ENCODE measurements at places on chromosomes 4 and X.

DNA sequence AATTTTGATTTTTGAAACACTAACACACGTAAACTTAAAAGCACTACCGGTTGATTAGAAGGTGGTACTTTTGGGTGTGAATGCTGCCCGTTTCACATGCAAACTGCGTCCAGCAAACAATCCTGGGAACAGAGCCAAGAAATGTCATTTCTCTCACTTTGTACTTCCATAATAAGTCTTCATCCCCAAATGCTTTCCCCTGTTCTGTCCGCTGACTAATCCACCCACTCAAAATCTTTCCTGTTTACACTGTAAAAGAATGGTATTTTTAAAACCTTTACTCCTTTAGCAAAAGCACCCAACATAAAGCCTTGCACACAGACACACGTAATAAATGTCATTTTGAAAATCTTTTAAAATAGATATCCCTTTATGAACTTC, 39.1 kb upstream of the PDLIM5 start:
- no peak for DNase-seq

- DNase-seq, result no peak
Observed at GRCh38 chr4:158238575-158238974, 28.3 kb downstream of the TMEM144 start.

- no peak for DNase-seq
Observed at GRCh38 chr4:181488926-181489325, 754.3 kb upstream of the TENM3 start.

DNA sequence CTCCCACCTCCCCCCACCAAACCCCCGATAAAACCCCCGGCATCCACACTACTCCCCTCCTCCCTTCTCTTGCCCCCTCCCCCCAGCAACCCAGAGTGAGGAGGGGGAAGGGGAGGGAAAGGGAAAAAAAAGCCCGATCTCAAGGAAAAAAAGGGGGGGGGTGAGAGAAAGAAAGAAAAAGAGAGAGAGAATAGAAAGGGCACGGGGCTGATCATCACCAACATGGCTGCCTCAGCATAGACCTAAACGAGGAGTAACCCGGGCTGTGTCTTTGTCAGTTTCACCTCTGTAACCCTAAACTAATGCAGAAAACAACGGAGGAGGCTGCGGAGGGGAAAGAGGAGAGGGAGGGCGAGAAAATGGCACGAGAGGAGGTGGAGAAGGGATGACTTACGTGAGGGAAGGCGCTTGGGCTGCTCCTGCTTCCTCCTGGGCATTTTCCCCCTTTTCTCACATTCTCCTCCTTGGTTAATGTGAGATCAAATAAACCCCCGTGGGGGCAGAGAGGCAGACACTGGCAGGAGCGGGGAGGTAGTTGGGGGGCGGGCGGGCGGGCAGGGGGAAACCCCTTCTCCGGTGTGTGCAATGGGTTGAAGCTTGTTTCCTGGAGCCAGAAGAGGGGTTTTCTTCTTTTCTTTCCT, 532 bp downstream of the ZNF827 start:
- DNase-seq, result peak; percentile 58

DNA sequence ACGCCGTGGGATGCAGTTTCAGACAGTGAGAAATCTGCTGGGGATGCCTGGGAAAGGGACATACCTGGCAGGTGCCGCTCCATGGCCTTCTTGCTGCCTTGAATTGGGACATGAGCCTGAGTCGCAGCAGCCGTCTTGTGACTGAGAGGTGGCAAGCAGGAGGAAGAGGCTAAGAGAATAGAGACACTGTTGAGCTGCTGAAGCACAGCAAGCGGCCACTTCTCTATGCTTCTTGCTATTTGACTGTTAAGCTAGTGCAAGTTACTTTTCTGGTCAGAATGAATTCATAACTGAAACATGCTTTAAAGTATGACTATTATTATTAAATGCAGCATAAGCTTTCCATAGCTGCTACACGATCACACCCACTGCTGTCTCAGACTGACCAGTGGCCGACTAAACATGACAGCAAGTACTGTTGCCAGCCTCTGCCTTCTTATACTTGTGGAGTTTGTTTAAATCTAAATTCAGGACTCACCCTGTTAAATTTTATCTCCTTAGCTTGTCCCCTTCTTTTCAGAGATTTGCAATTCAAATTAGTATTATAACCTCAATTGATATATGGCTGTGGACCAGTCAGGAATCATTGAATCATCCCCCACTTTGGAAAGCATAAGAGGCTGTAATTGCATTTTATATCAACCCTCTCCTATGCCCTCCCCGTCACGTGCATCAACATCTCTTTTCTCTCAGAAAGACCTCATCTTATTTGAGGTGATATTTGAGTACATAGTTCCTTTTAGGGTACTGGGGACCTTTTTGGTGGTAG, 24.8 kb upstream of the ACSL1 start:
- DNase-seq, result no peak

Data from CD4-positive, alpha-beta T cell treated with Interleukin-17A for 4 hours (primary cell).